ENCODE measurements at places on chromosomes 7 and 10. TPM values are rescaled to one million over a fixed set of nuclear protein-coding genes. Genes with fewer than 3 reads are reported as not detected.

PRLHR gene
- total RNA-seq: not detected

SLC26A4 gene
- 0.05 TPM for total RNA-seq

PON3 gene
- total RNA-seq: 0.39 TPM

CALY gene
- not detected for total RNA-seq

FOXI2 gene
- total RNA-seq: not detected

PAPOLB gene
- total RNA-seq: 0.24 TPM

NODAL gene
- not detected for total RNA-seq

VAX1 gene
- total RNA-seq: not detected

RBM20 gene
- not detected for total RNA-seq

SVIL gene
- total RNA-seq: 86.8 TPM
